Activated CD4-positive, alpha-beta T cell treated with anti-CD3 and anti-CD28 coated beads, Interleukin-10, Interleukin-2, amounts not matched to agents 100 ng/mL and 50 ng/mL, durations not matched to agents 16 hours and 8 hours (primary cell): ENCODE measurements at places on chromosomes 2 and 18.

- DNase-seq = no peak
Measured at GRCh38 chr18:39886136-39886535, 2068.9 kb upstream of the PIK3C3 start.

GRCh38 chr2:48423376-48423775 lies 106.6 kb upstream of the STON1 start:
- peak; percentile 75 for DNase-seq

DNA sequence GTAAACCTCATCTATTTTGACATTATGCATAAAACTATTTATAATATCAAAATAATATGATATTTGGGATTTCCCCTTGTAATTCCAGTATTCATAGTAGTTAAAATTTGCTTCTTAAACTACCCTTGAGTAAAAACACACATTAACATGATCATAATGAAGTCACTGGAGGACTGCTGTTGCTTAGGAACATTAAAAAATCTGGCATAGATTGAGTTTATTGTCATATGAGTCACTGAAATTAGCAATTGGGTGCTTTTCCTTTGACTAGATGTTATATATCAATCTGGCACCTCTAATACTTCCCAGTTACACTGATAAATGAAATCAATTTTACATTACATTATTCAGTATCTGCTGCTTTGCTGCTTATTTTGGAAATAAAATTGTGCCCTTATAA lies 57.0 kb upstream of the ZC3H15 start:
- peak; percentile 4 for DNase-seq

DNA sequence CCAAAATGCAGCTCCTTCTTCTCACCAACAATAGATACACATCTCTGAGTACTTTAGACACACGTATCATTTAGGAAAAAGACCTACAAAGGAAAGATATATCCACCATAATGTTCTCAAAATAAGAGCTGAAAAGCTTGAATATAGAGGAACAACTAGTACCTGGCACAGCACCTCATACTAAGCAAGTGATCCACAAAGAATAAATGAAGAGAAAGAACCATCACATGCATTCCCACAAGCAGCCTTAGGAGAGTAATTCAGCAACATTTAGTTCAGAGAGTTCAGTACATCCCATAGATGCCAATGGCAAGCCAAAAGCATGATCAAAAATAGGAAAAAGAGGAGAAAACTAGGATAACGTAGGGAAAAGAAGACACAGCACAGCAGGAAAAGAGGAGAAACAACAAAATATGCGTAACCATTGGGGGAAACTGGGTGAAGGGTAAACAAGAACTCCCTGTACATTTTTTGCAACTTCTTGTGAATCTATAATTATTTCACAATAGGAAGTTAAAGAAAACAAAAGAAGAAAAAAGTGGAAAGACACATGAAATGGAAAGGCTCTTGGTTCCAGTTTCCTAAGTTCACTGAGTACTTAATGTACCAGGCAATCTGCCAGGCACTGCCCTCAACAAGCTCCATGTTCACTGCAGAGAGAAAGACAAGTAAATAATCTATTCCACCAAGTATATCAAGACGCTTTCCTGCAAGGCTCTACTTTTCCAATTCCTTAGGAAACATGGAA lies 22.3 kb downstream of the CLASP1 start:
- DNase-seq = no peak

DNA sequence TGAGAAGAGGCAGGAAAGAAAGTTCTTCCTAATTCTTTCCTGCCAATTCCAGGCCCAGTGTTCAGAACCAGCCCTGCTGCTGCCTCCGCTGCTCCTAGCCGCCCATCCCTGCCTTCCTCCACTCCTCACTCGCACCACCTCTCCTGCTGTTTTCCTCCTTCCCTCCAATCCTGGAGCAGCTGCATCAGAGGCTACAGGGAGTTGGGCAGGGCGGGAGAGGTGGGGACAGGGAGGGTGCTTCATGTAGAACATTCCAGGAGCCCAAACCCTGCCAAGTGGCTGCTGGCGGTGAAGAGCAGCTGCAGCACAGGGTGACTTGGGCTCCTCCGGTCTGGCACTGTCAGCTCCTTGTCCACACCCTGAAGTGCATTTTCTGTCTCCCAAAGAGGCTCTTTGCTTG lies 176.3 kb downstream of the TNS1 start:
- DNase-seq = no peak

GRCh38 chr2:156229724-156230362 lies 102.7 kb downstream of the NR4A2 start:
- DNase-seq = no peak

DNA sequence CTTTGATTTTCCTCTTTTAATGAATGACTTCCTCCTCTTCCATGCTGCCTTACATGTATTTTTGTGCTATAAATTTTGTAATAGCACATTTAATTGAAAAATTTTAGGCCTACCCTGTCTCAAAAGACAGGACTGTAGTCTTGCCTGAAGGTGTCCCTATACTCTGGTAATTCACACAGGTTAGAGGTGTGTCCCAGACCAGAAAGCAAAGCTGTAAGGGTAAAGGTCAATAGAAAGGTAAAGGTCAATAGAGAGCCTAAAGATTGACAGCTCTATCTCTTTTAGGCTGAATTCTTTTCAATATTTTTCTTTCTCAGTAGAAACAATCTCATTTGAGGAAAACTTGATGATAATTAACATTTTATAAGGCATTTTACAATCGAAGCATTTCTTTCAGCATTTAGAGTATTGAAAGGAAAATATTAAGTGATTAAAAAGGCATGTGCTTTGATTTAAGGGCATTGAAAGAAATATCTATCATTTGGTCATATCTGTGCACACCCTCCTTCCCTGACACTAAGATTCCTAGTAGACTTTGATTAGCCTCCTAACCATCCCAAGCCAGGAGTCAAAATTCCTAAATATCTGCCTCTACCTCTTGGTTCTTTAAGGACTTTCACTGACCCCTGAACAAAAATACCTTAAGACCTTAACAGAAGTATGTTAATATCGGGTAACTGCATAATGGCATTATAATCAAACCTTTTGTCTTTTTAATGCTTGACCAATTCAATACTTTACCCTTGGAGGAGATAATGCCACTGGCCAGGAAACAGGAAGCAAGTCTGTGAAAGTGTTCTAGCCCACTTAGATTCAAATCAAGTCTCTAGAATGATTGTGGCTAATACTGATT lies 161.8 kb upstream of the DTNA start:
- DNase-seq = no peak

- DNase-seq = no peak
Measured at GRCh38 chr2:177533253-177533652, 140.7 kb downstream of the AGPS start.

GRCh38 chr2:132419941-132420340 lies 3.3 kb downstream of the GPR39 start:
- no peak for DNase-seq

DNA sequence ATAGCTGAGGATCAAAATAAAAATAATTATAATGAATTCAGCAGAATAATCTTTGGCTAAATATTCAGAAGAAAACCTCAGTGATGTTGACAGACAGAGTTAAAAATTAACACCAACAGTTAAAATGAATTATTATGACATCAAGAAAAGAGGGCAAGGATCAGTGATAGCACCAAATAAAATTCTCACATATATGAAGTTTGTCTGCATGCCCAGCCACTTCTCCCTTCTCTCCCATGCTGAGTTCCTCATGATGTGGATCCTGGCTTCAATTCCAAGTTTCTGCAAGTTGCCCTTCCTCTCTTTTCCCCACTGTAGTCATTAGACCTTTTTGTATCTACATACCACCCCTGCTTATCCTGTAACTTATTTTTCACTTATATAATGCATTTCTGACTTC lies 6.8 kb downstream of the STRADB start:
- DNase-seq = no peak

GRCh38 chr18:8982416-8983183 lies 119.9 kb upstream of the NDUFV2 start:
- no peak for DNase-seq

DNA sequence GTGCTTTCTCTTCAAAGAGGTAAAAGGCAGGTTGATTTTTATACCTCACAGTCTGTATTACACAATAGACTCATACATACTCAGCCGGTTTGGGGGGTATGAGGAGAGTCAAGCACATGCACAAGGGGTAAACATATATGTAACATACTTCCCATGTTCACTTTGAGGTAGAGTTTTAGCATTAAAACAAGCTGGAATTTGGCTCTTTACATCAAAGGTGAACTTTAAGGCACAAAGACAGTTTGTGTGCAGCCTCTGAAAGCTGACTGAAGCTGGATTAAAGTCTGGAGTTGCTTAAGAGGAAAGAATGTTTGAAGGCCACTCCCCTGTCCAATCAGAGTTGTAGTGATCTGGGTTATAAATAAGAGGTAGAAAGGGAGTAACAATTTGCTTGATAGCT lies 282.0 kb downstream of the DPP10 start:
- no peak for DNase-seq
